ENCODE measurements at places on chromosomes 11 and 22. TPM values are rescaled to one million over a fixed set of nuclear protein-coding genes. Genes with fewer than 3 reads are reported as not detected.

The MFRP gene
- total RNA-seq, result not detected

The MS4A10 gene
- total RNA-seq, result not detected

The PRDX5 gene
- total RNA-seq, result 104 TPM

The RCOR2 gene
- total RNA-seq, result not detected

The SH3BP1 gene
- total RNA-seq, result 189 TPM

The APOL5 gene
- not detected for total RNA-seq

The EFCAB6 gene
- 0.26 TPM for total RNA-seq

The OR5A1 gene
- not detected for total RNA-seq

The TCF20 gene
- 57.8 TPM for total RNA-seq

DNA sequence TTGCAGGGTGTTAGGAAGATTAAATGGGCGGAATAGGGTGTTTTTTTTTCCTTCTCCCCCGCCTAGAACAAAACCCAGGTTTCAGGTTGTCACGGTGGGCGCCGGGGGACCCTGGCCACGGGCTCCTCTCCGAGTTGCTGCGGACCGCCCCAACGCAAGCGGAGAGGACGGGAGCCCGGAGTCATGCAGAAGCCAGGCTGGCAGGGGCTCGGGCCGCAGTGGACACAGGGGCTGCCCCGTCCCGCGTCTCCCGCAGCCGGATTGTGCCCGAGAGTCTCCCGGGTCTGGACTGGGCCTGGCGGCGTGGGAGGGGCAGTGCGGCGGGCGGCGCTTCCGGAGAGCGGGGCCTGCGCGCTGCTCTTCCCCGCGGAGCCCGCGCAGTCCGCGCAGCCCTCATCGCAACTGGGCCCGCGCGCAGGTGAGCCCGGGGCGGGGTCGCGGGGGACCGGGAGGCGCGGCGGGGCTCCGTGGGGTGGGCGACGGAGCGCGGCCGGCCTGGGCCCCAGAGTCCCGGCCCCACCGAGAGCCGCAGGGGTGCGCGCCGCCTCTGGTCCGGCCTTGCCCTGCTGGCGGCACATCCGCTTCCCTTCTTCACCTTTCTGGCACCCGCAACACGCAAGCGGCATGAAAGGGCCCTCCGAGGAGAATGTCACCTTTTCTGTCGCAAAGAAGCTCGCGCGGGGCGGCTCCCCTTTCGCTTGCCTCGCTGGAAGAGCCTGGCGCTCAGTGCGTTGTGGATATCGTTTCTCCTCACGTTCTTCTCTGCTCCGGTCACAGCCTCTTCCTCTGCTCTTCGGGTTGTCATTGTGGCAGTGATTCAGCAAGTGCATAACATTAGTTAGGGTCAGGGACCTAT lies at the start of gene TIRAP:
TIRAP (plus strand) TSS at position 358 of the 856 bp plus-strand sequence. CDS start 7,802 bp downstream, outside the sequence.
- peak; percentile 81 for DNase-seq
- H3K4me3 ChIP-seq, result peak within 1 kb of the TSS; percentile 89
- peaks cover 37% of the 10 kb centered on the region for H3K4me1 ChIP-seq
- H3K36me3 ChIP-seq, result no peaks in the 10 kb centered on the region

DNA sequence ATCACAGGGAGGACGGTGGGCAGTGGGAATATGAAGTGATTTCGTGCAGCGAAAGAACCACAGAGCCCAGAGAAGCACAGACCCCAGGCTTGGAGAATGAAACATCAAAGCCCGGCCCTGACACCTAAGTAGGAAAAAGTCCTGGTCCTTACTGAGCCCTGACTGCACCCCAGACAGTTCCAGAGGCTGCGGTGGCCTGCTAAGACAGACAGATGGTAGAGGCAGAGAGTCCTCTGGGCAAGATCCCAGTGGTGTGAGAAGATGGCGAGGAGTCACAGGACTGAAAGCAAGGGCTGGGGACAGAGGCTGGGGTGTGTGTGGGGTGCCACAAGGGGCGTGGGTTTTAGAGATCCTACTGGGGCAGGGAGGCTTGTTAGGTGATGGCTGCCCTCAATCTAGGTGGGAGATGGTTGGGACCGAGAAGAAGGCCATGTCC lies 3.7 kb downstream of the CBX6 start:
- no peak for DNase-seq
- peaks cover 24% of the 10 kb centered on the region for H3K36me3 ChIP-seq
- H3K4me3 ChIP-seq, result no peak overlapping the region
- no peaks in the 10 kb centered on the region for H3K27me3 ChIP-seq
- H3K27ac ChIP-seq, result no peak overlapping the region

GRCh38 chr11:73193251-73194033 lies 24.6 kb upstream of the P2RY2 start:
- peaks cover 25% of the 10 kb centered on the region for H3K4me1 ChIP-seq
- no peak overlapping the region for H3K4me3 ChIP-seq
- no peaks in the 10 kb centered on the region for H3K27me3 ChIP-seq
- H3K36me3 ChIP-seq, result no peaks in the 10 kb centered on the region

- H3K4me3 ChIP-seq, result no peak overlapping the region
- H3K4me1 ChIP-seq, result no peaks in the 10 kb centered on the region
Measured at GRCh38 chr11:133318221-133318620, 214.1 kb downstream of the OPCML start.

DNA sequence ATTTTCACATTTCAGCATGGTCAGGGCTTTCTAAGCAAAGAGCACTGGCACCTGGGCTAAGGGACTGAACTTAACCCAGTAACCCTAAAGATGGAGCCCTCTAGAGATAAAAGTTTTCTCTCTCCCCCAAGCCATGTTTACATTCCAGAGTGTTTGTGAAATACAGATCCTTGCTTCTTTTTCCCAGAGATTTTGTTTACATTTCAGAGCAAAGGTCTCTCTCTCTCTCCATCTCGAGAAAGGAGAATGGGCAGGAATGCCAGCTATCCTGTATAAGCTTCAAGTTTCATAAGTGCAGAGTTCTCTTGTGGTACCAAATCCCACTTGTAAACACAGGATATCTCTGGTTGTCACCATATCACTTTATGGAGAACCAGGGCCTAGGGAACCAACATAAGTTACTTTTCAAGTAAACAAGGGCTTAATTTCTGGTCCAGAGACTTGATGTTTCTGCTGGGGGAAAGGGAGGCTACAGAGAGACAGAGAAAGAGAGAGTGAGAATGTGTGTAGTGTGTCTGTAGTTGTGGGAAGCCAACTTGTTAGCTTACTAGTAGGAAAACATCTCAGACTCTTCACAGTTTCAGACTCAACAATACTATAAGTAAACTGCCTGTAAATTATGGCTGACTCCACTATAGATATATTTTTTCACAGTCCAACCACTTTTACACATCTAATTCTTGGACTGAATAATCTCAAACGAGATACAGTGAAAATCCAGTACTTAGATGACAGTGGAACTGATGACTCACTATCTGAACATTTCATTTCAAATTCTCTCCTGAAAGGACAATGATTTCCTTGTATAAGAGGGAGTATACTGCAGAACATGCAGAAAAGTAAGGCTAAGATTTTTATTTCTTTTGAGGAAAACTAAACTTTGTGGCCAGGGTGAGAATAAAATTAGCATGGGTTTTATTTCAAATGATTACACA lies 76.2 kb downstream of the ARHGAP32 start:
- H3K36me3 ChIP-seq, result no peaks in the 10 kb centered on the region
- no peaks in the 10 kb centered on the region for H3K4me1 ChIP-seq

- H3K27me3 ChIP-seq, result no peaks in the 10 kb centered on the region
- no peaks in the 10 kb centered on the region for H3K4me1 ChIP-seq
- no peak overlapping the region for H3K27ac ChIP-seq
- H3K4me3 ChIP-seq, result no peak overlapping the region
- no peaks in the 10 kb centered on the region for H3K36me3 ChIP-seq
- DNase-seq, result no peak
Measured at GRCh38 chr11:30991802-30992512, 377.6 kb downstream of the DCDC1 start.

DNA sequence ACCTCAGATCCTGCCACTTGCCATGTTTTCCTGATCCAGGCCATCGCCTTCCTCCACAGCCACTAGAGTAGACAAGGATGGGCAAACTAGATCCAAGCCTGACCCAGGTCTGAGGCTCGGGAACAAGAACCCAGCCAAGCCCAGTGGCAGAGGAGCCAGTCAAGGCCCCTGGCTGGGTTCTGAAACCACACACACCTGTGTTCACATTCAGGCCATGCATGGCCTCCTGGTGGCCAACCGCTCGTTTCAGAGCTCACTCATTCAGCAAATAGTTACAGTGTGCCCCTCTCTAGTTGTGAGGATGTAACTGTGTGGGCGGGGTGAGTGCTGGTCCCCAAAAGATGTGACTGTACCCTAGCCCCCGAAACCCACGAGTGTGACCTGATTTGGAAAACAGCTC lies 337.6 kb downstream of the CTTN start:
- no peak overlapping the region for H3K4me3 ChIP-seq
- H3K27ac ChIP-seq, result no peak overlapping the region
- H3K27me3 ChIP-seq, result no peaks in the 10 kb centered on the region
- H3K4me1 ChIP-seq, result no peaks in the 10 kb centered on the region
- DNase-seq, result no peak

GRCh38 chr11:19962801-19963175 lies 197.5 kb downstream of the DBX1 start:
- no peak overlapping the region for H3K4me3 ChIP-seq
- no peak for DNase-seq
- no peaks in the 10 kb centered on the region for H3K36me3 ChIP-seq
- no peak overlapping the region for H3K27ac ChIP-seq
- peaks cover 21% of the 10 kb centered on the region for H3K4me1 ChIP-seq
- H3K27me3 ChIP-seq, result peaks cover 9% of the 10 kb centered on the region

DNA sequence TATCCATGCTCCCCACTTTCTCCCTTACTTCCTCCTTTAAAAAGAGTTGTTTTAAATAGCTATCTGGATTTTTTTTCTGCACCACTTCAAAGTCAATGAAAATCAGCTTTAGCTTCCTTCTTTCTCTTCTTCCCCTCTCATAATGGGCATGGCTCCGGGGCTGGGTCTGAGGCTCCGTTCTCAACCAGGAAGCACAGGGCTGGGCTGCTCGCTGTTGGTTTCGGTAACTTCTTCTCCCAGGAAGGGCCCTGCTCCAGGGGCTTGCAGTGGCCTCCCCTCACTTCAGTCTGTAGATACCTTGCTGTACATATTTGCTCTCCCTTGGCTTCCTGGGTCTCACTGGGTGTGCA lies 23.8 kb downstream of the MICAL2 start:
- DNase-seq, result peak; percentile 25
- peaks cover 23% of the 10 kb centered on the region for H3K4me1 ChIP-seq
- H3K4me3 ChIP-seq, result no peak overlapping the region
- no peak overlapping the region for H3K27ac ChIP-seq
- no peaks in the 10 kb centered on the region for H3K27me3 ChIP-seq
